ENCODE measurements at places on chromosomes 11 and 22.

- no peak for DNase-seq
Measured at GRCh38 chr11:116501728-116502127, 271.1 kb downstream of the BUD13 start.

GRCh38 chr22:27918341-27919221, 475 bp downstream of the PITPNB start:
- peak; percentile 41 for DNase-seq

GRCh38 chr11:126133901-126134300, 71.2 kb upstream of the CDON start:
- DNase-seq: no peak

DNA sequence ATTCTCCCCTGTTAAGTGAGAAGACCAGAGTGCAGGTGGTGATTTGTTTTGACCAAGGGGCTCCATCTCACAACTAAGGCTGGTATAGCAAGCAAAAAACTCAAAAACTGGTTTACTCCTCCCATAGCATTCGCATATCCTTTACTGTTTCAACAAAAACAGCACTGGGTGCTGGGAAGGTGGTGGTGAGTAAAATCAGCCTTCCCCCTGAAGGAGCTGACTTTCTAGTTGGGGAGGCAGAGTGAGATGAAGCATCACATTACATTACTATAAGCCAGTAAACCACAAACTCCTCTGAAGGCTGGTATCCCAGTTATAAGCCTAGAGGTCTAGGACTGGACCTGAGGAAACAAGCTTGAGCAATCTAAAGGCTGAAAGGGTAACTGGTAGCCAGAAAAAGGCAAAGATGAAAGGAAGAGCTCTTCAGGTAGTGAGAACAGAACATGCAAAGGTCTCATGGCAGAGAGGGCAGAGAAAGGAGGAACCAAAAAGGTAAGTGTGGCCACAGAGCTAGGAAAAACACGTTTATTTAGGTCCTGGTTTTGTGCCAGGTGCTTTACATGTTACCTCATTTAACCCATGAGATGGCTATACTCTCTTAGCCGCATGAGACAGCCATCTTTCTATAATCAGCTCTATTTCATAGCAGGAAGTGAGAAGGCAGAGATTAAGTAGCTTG, 22.3 kb downstream of the TMEM123 start:
- no peak for DNase-seq

- DNase-seq: no peak
Measured at GRCh38 chr11:126853732-126854131, 146.8 kb downstream of the KIRREL3 start.

GRCh38 chr11:9180784-9181183, 84.4 kb downstream of the DENND5A start:
- DNase-seq: no peak

DNA sequence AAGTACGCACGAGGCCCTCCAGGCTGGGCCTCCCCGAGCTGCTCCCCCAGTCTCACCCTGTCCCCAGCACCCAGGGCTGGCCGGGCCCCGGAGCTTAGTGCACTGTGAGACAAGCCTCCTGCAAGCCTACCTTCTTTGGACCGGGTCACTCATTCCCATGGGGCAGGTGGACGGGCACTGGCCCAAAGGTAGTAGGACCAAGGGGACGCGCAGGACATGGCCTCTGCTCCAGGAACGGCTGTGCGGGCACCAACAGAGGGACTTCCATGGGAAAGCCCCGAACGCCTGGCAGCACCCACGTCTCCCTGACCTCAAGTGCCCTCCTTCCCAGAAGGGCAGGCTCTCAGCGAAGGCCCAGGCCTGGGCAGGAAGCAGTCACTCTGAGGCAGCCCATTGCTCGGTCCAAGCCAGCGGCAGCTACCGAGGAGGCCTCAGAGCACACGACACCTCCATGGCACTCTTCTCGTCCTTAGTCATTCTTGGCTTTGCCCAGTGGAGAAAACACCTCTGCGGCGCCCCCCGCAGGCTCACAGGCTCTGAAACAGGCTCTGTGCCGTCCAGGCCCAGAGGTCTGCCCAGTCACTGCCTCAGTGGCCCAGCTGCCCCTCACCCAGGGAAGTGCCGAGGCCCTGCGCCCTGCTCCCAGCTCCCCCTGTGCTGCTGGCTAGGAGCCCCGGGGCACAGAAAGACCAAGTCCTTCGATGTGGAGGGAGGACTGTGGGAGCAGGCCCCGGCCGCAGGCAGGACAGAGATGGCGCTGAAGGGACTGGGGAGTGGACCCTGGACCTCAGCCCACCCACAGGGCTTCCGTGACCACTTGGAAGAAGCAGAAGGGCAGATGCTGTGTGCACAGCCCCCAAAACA, 3.8 kb downstream of the MOB2 start:
- DNase-seq: no peak

DNA sequence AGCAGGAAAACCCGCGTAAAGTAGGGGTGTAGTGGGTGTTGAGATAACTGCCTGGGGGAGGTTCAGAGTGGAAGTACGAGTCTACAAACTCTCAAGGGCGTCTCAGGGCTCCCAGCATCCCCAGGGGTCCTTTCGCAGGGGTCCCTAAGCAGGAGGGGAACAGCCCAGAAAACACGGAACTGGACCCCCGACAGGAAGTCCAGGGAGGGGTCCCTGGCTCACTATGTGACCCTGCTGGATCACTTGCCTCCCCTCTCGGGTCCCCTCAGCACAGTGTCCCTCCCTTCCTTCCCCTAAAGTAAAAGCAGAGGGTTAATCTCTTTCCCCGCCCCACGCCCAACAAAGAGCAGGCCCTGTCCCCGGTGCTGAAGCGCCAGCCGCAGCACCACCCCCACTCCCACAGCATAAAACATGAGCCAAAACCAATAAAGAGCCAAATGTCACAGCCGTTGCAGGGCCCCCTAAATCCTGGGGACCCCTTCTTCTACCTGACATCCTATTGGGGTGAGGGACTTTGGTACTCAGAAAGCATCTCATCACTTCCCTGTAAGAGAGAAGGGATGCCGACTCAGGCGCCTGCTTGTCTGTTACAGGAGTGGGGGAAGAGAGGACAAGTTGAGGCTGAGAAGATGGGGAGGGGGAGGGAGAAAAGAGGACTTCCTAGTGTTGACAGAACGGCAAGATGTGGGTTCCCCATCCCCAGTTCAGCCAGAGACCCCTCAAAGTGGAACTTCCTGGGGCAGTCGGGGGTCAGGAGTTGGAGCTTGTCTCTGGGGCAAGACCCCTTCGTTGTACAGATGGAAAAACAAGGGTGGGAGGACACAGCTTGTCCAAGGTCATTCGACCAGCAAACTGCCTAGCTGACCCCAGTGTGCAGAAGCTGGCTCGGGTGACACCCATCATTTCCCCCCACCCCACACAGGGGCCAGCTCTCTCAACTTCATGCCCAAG, 1.4 kb upstream of the NEFH start:
- peak; percentile 41 for DNase-seq

GRCh38 chr11:36376888-36377758, 81.0 kb downstream of the PRR5L start:
- peak; percentile 65 for DNase-seq

GRCh38 chr11:111639226-111639925, 37.1 kb downstream of the SIK2 start:
- no peak for DNase-seq

DNA sequence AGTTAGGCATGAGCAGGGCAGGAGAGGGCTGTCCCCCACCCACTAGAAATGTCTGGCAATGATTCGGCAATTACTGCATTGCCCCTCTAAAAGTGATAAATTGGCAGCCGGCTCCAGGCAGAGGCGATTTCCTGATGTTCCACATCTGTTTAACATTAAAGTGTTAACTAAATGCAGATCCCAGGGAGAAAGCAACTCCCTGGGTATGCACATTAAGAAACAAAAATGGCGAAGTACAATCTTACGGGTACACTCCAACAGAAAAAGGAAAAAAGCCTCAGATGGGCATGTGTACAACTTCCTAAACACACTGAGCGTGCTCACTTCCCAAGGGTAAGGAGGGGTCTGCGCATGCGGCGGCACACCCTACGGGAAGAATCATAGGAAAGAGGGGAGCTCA, 314.4 kb downstream of the CASP12 start:
- DNase-seq: no peak

DNA sequence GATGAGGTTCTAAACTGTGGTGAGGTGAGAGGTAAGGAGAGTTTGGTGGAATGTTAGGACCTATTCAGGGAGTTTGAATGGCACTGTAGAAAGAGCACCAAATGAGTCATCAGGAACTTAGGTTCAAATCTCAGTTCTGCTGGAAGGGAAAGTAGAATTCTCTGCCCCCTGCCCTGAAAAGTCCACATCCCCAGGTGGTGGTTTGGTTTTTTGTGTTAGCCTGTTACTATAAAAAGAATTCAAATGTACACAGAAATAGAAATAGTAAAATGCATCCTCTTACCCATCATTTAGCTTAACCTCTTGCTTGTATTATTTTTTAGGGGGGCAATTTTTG, 20.2 kb downstream of the PPFIBP2 start:
- no peak for DNase-seq

- DNase-seq: peak; percentile 1
Measured at GRCh38 chr11:31645747-31646146, 136.2 kb downstream of the ELP4 start.

GRCh38 chr11:93392867-93393266, 62.3 kb downstream of the DEUP1 start:
- DNase-seq: no peak

DNA sequence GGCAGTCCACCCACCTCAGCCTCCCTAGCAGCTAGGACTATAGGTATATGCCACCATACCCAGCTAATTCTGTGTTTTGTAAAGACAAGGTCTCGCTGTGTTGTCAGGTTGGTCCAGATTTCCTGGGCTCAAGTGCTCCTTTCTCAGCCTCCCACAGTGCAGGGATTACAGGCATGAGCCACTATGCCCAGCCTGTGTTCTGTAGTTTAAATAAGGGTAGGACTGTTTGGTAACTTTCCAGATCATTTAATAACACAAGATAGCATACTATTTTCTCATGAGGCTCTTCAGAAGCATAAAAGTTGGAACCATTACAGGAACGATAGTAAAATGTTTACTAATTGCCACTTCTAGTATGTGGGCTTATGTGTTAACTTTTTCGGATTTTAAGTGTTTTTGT, 38.0 kb upstream of the GRIK4 start:
- no peak for DNase-seq

- DNase-seq: no peak
Measured at GRCh38 chr22:28344918-28345703, 334.5 kb downstream of the TTC28 start.

GRCh38 chr22:18056807-18057474, 20.8 kb upstream of the PEX26 start:
- DNase-seq: no peak

DNA sequence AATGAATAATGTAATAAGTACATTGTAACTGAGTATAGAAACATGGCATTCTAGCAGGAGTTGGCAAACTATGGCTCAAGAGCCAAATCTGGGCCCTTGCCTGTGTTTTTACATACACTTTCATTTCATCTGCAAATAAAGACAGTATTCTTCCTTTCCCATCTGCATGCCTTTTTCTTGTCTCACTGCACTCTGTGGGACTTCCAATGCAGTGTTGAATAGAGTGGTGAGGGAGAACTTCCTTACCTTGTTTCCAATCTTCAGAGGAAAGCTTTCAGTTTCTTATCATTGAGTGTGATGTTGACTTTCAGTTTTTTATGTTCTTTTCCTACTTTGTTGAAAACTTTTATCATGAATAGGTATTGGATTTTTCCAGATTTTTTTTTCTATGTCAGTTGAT, 82.1 kb downstream of the USP47 start:
- DNase-seq: no peak

GRCh38 chr11:36000616-36001190, 56.8 kb downstream of the LDLRAD3 start:
- no peak for DNase-seq

DNA sequence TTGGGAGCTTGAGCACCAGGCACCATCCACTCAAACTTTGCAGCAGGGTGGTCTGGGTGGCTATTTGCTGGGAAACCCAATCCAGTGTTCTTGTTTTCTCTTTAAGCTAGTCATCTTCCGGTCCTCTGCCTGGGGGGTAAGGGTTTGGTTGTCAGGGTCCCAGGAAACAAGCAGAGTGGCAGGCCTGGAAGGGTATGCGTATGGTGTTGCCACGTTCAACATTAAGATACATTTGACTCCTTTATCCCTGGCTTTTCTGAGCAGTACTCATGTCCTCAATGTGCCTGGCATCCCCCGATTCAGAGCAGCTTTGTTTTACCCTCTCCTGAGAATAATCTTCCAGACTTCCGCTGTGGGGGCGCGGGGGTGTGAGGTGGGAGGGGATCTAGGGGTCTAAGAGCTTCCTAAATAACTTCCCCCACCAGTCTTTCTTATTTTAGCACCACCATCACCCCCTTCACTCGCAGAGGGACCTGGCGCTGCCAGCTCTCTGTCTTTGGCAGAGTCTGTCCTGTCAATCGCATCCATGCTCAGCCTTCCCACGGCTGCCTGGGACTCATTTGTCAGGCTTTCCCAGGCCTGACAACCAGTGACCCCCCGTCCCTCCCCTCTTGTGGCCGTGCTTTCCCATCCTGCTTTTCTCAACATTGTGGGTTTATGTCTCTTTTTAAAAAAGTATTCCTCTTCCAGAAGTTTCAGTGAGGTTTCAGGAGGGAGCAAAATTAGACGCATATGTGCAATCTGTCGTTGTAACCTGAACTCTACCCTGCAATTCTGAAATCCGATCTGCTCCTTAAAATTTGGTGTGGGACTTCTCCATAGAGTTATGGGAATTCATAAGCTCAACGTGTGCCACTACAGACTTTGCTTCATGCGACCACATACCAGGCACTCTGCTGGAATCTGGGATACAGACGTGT, 27.0 kb upstream of the RBFOX2 start:
- DNase-seq: peak; percentile 25
